ENCODE measurements at places on chromosomes 4 and X. TPM values are rescaled to one million over a fixed set of nuclear protein-coding genes. Genes with fewer than 3 reads are reported as not detected.

DNA sequence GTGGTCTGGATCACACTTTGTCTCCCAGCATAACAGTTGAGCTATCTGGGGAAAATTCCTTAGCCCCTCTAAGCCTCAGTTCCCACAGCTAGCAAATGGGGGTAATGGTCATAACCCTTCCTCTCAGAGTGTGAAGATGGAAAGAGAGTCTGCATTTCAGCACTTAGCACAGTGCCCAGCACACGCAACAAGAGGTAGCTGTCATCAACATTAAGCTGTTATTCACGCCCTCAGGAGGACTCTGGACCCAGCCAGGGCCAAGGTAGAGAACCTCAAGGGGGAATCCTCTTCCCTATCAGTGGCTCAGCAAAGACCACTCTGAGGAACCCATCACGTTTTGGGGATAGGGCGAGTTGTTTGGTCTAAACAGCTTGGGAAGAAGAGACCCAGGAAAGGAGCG is 258.6 kb downstream of the FBXW7 start:
- no peak overlapping the region for H3K4me3 ChIP-seq
- no peaks in the 10 kb centered on the region for H3K36me3 ChIP-seq
- H3K4me1 ChIP-seq: no peaks in the 10 kb centered on the region

- H3K27ac ChIP-seq: no peak overlapping the region
- no peaks in the 10 kb centered on the region for H3K4me1 ChIP-seq
- H3K27me3 ChIP-seq: no peaks in the 10 kb centered on the region
- no peak overlapping the region for H3K4me3 ChIP-seq
- DNase-seq: no peak
Measured at GRCh38 chr4:86769794-86770193, 79.4 kb downstream of the SLC10A6 start.

GRCh38 chr4:140579278-140579677 is 10.5 kb upstream of the UCP1 start:
- H3K27ac ChIP-seq: no peak overlapping the region
- H3K36me3 ChIP-seq: no peaks in the 10 kb centered on the region
- no peak for DNase-seq
- no peak overlapping the region for H3K4me3 ChIP-seq
- H3K27me3 ChIP-seq: peaks cover 2% of the 10 kb centered on the region

DNA sequence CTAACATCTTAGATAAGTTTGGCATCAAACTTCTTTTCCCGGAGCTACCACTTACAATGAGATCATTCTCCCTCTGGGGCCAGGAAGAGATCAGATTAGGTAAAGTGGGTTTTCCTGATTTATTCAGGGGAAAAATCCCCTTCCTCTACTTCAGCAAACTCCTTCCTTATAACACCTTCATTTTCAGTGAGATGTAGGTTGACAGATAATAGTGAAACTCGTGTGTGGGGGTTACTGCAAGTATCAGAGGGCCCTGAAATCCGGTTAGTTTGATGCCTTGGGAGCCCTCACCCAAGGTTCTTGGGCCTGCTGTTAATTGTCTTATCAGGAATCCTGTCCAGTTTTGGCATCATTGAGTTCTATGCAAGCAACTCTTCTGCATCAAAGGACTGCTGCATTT is 10.8 kb downstream of the FTHL17 start:
- no peak for DNase-seq
- H3K27ac ChIP-seq: no peak overlapping the region
- H3K4me3 ChIP-seq: no peak overlapping the region
- no peaks in the 10 kb centered on the region for H3K27me3 ChIP-seq
- H3K36me3 ChIP-seq: no peaks in the 10 kb centered on the region

- H3K4me1 ChIP-seq: peaks cover 42% of the 10 kb centered on the region
- peak overlapping the region; percentile 70 for H3K4me3 ChIP-seq
- peak; percentile 81 for DNase-seq
- H3K36me3 ChIP-seq: no peaks in the 10 kb centered on the region
Measured at GRCh38 chr4:54230484-54231418, 1.7 kb downstream of the PDGFRA start.

DNA sequence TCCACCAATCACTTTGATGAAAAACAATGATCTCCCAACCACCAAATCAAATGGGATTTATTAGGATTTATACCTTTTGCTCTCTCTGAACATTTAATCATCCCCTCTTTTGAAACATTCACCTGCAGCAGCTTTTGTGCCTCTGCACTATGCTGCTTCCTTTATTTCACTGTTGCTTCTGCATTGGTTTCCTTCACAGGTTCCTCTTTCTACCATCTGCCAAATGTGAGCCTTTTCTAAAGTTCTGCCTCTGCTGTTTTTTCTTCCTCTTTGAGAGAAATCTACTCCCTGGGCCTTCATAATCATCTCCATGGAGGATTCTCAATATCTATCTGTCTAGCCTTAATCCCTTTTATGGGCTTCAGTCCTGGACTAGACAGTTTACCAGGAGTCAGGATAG is 24.7 kb downstream of the CUL4B start:
- H3K36me3 ChIP-seq: no peaks in the 10 kb centered on the region
- H3K27me3 ChIP-seq: no peaks in the 10 kb centered on the region
- no peak overlapping the region for H3K4me3 ChIP-seq
- H3K27ac ChIP-seq: no peak overlapping the region

- H3K27ac ChIP-seq: no peak overlapping the region
- no peaks in the 10 kb centered on the region for H3K27me3 ChIP-seq
- no peaks in the 10 kb centered on the region for H3K4me1 ChIP-seq
- H3K4me3 ChIP-seq: no peak overlapping the region
Measured at GRCh38 chr4:152148057-152148456, 387.2 kb upstream of the GATB start.

GRCh38 chr4:93835929-93836328 is 7.4 kb downstream of the ATOH1 start:
- H3K4me1 ChIP-seq: no peaks in the 10 kb centered on the region
- H3K36me3 ChIP-seq: no peaks in the 10 kb centered on the region
- no peak for DNase-seq
- H3K4me3 ChIP-seq: no peak overlapping the region
- no peak overlapping the region for H3K27ac ChIP-seq

DNA sequence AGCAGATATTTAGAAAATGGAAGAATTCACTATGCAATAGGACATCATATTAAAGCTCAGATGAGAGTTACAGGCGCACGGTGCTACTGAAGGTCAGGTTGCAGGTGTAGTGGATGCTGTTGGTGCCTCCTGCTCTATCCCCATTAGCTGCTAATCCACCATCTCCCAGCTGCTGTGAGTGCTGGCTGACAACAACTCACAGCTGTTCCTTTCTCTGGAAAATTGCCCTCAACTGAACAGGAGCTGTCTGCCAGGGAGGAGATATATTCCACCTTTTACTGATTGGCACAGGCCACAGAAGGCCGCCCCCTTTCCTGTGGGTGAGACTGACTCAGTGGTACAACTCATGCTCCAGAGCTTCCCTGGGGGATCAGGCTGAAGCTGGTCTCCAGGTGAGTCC is 48.7 kb downstream of the UCHL1 start:
- no peaks in the 10 kb centered on the region for H3K4me1 ChIP-seq
- no peak overlapping the region for H3K27ac ChIP-seq
- H3K36me3 ChIP-seq: no peaks in the 10 kb centered on the region
- no peak overlapping the region for H3K4me3 ChIP-seq
- DNase-seq: no peak

The DCAF12L2 gene
- polyA plus RNA-seq: 0.03 TPM

The TLR10 gene
- 0.01 TPM for polyA plus RNA-seq

The KCND1 gene
- 0.03 TPM for polyA plus RNA-seq
